ENCODE measurements at places on chromosomes 13 and 19. TPM values are rescaled to one million over a fixed set of nuclear protein-coding genes. Genes with fewer than 3 reads are reported as not detected.

ADM5 gene
- 1.0 TPM for total RNA-seq

CRLF1 gene
- 16.5 TPM for total RNA-seq

DNA sequence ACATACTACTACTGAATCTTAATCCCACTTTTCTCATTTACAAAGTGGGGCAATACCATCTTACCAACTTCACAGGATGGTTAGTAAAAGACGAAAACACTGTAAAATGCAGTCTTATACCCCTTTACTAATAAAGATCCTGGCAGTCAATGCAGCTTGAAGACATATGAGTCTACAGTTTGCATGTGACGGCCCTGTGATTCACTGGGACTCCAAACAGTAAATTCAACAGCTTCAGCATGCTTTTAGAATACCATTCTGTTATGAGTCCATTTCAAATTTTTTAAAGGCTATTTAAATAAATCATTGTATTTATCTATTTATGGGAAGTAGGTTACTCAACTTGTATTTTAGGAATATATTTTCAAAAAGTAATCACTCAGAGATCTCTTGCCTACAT, 629.1 kb downstream of the LIG4 start:
- no peak for DNase-seq

DNA sequence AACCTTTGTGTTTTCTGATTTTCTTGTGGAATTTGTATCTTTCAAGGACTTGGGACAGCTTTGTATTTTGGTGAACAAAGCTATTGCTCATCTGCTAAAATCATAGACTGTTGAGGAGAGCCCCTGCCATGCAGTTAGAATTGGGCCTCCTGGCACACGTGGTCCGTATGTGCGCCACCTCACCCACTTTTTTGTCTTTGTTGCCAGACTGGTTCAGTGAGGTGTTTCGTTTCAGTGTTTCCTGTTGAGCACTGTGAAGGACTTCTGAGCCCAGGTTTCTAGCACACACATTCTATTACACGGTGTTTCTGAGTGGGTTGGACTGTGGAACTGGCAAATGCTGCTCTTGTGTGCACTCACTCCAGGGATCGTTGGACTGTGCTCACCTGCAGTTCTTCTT, 37.6 kb upstream of the RNF113B start:
- no peak for DNase-seq

DNA sequence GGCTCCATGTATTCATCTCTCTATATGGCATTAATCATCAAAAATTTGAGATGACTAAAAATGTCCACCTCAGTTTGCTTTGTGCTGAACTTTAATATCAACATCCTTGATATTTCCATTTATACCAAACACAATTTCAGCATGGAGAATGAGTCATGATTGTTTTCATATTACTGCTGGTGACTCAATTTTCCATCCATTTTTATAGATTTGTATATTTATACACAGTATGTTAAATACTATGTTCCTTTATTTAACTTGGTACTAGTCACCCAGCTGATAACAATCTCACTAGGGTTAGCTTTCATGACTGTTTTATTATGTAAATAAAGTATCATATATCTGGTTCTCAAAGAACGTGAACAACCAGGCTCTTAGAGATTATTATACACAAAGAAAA, 1255.1 kb downstream of the SLITRK1 start:
- no peak for DNase-seq
